ENCODE measurements at places on chromosomes 2 and 18.

- DNase-seq = no peak
These were observed 104.4 kb downstream of the TANC1 start for GRCh38 chr2:159072795-159073194.

DNA sequence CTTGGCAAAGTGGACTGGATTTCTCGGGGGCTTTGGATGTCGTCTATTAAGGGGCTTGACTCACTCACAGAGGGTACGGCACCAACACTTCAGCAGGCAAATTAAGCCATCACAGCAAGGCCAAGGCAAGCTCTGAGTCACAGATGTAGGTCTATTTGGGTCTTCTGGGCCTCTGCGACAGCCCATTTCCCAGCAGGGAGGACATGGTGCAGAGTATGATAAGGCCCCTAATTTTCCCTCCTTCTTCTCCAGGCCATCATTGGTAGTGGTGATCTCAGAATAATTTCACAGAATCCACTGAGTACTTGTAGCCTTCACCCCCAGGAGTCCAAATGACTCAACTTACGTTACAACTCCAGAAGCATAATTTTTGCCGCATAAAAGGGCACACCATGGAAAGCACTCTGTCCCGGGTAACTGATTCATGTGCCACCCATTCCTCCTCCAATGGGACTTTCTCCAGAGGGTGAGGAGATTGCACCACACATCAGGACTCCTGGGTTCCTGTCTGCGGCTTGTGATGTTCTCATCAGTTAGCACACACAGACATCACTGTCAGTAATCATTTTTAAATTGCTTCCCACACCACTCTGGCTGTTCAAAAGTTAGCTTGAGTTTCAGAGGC lies 164.9 kb downstream of the TXNL1 start:
- DNase-seq = no peak

DNA sequence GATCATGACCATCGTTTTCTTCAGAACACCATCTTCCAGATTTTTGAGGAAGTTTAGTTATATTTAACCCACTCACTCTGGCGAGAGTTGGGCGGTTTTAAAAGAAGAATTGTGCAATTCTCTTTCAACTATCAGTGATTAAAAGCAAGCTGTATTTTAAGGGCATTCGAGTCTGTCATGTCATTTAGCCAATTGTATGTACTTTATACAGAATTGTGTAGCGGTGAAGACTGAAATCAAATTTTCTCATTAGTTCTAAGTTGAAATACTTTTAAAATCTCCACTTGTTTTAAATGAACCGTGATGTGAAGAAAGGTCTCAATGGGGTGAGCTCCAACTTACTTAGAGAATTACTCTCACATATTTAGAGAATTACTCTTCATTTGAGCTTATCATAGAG lies 214.6 kb upstream of the DTNA start:
- DNase-seq = no peak

- DNase-seq = no peak
These were observed 17.5 kb downstream of the MGAT4A start for GRCh38 chr2:98713332-98714015.

- DNase-seq = no peak
These were observed 19.6 kb upstream of the SERPINB11 start for GRCh38 chr18:63683152-63683551.

DNA sequence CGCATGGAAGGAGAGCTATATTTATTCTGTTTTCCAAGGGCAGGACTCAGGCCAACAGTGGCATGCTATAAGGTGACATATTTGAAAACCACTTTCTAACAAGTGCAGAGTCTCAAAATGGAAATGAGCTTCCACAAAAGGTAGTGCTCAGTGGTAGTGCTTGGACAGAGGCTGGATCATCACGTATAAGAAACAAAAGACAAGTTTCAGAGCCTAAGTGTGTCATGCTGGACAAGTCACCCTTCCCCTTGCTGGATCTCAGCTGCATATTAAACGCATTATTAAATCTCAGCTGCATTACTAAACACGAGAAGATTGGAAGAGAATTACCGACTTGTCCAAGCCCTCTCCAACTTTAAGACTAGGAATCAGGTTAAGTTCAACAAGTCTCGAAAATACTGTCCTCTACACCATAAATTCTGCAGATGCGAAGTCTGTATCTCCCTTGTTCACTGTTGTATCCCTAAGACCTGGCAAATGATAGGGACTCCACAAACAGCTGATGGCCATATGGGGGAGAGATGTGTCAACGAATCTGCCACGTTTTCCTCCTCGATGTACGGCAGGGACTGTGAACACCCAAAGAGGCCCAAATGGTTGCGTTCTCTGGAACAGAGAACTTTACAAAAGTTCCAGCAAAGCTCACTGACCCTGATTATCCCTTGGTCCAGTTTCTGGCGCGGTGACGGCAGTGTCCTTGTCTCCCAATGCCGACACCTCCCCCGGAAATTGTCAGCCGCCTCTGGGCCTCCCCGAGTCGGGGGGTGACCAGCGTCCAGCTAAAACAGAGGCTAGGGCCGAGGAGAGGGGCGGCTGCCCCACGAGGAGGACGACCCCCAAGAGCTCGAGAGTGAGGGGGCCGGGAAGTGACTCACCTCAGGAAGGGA lies 611 bp downstream of the NOL10 start:
- no peak for DNase-seq

DNA sequence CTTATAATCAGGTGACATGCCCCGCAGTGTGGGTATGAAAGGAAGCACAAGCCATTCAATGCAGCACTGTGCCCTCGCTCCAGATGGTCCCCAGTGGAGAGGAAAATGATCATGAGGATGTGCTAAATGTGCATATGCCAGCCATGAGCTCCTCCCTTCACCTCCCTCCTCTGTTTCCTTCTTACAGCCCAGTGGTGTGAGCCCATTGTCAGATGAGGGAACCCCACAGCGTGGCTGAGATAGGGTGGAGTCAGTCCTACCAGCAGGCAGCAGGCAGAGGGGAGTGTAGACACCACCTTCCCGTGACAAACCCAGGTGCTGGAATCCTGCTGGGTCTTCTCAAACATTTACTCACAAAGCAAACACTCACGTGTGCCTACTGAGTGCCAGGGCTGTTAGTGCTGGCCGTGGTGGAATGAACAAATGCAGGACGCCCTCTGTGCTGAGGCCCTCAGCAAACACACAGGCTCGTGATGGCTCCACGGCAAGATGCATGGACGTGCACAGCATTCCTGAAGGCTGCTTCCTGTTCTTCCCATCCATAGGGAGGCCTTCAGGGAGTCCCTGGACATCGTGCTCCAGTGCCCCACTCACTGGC lies 181.7 kb upstream of the TPO start:
- DNase-seq = no peak

DNA sequence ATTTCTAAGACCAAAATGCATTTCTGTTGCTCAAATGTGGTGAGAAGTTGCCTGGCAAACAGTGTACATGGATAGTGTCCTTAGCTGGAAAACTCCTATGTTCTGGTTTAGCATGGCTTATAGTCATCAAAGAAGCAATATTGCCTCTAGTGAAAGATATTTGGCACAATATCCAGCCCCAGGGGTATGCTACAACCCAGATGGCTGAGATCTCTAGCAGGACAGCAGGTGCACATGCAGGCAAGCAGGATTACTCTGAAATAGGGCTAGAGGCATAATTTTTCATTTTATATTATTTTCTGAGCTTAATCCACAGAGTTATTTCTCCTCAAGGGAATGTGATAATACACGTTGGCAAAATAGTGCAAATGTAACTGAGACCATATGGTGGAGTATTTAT lies 34.0 kb downstream of the CCDC195 start:
- no peak for DNase-seq

GRCh38 chr2:165874445-165875039 lies 79.0 kb downstream of the TTC21B start:
- DNase-seq = no peak
